ENCODE measurements at places on chromosomes 7 and 10. TPM values are rescaled to one million over a fixed set of nuclear protein-coding genes. Genes with fewer than 3 reads are reported as not detected.

Gene PNLIPRP1
- total RNA-seq: not detected

Gene PRSS2
- total RNA-seq: not detected

GRCh38 chr7:152871005-152871677 is 111.6 kb downstream of the ACTR3B start:
- ATAC-seq: no peak

Gene DKK1
- not detected for total RNA-seq

Gene ZPBP
- total RNA-seq: not detected

Gene AKR1E2
- total RNA-seq: 15.9 TPM

Gene ZC3HAV1L
- total RNA-seq: 11.8 TPM

Gene ODAD2
- 1.7 TPM for total RNA-seq

GRCh38 chr10:125992254-125992653 is 95.9 kb downstream of the FANK1 start:
- no peak for ATAC-seq

- ATAC-seq: no peak
Measured at GRCh38 chr10:25768167-25768566, 165.9 kb upstream of the MYO3A start.

Gene SRRM3
- 3.2 TPM for total RNA-seq

- no peak for ATAC-seq
Measured at GRCh38 chr7:44154703-44155102, 13.6 kb upstream of the MYL7 start.

DNA sequence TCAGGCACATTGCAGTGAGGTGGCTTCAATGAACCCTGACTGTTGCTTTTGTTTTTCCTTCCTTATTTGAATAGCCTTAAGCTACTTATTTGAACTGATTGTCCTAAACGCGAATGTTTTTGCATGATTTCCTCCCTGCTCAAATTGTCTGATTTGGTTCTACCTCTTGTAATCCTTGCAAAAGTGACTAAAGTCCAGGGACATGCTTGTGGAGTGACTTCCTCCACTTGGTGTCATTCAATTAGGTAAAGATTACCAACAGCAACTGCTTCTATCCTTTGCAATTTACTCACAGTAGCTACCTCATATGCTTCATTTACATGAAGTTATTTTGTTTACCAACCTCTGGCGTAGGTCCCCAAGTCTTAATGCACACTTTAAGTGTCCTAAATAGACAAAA is 295.9 kb upstream of the TMEM229A start:
- ATAC-seq: no peak
